ENCODE measurements at places on chromosomes 5 and 9. TPM values are rescaled to one million over a fixed set of nuclear protein-coding genes. Genes with fewer than 3 reads are reported as not detected.

Gene TLE4
- 13.1 TPM for total RNA-seq

Gene PCDHAC2
- total RNA-seq: under 0.01 TPM

Gene HTR4
- total RNA-seq: not detected

Gene MARCHF6
- 82.5 TPM for total RNA-seq

Gene BSPRY
- not detected for total RNA-seq

Gene SLCO6A1
- not detected for total RNA-seq

Gene NMUR2
- total RNA-seq: not detected

Gene RLN1
- total RNA-seq: 0.29 TPM

Gene SLC6A18
- not detected for total RNA-seq
